ENCODE measurements at places on chromosomes 1 and 21.

DNA sequence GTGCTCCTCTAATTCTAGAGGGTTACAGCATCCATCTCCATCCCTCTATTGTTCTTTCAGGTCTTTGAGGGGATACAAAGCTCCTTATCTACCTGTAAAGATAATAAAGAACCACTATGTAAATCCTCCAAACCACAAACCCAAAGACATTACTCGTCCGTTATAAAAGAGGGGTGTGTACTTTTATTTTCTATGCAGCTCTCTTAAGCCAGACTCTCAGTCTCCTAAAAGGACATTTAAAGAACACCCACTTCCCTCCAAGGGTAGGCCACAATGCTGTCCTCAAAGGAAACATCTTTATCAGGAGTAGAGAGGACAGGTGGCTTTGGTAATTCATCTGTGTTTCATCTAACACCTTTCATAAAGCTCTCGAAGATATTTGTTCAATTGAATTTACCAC, 67.9 kb upstream of the DYNLT5 start:
- no peak overlapping the region for H3K4me3 ChIP-seq
- H3K4me1 ChIP-seq = no peaks in the 10 kb centered on the region
- no peak overlapping the region for H3K27ac ChIP-seq
- H3K36me3 ChIP-seq = no peaks in the 10 kb centered on the region
- no peaks in the 10 kb centered on the region for H3K27me3 ChIP-seq

DNA sequence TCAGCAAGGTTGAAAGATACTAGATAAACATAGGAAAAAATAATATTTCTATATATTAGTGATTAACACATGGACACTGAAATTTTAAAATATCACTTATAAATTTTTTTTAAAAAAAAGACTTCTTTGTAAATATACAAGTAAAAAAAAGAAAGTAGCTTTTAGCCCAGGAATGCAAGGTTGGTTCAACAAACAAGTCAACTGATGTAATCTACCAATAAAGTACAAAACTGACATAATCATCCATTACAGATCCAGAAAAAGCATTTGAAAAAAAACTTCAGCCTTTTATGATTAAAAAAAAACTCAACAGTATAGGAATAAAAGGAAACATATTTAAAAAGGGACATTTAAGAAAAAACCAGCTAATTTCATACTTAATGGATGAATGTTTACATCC, 48.4 kb downstream of the TRMT1L start:
- no peaks in the 10 kb centered on the region for H3K27me3 ChIP-seq
- no peaks in the 10 kb centered on the region for H3K4me1 ChIP-seq
- H3K36me3 ChIP-seq = no peaks in the 10 kb centered on the region
- H3K4me3 ChIP-seq = no peak overlapping the region
- DNase-seq = no peak

- no peaks in the 10 kb centered on the region for H3K27me3 ChIP-seq
- H3K4me1 ChIP-seq = peaks cover 4% of the 10 kb centered on the region
- no peaks in the 10 kb centered on the region for H3K36me3 ChIP-seq
- peak; percentile 17 for DNase-seq
- H3K4me3 ChIP-seq = no peak overlapping the region
Measured at GRCh38 chr1:111251570-111251969, 24.1 kb downstream of the CHI3L2 start.

DNA sequence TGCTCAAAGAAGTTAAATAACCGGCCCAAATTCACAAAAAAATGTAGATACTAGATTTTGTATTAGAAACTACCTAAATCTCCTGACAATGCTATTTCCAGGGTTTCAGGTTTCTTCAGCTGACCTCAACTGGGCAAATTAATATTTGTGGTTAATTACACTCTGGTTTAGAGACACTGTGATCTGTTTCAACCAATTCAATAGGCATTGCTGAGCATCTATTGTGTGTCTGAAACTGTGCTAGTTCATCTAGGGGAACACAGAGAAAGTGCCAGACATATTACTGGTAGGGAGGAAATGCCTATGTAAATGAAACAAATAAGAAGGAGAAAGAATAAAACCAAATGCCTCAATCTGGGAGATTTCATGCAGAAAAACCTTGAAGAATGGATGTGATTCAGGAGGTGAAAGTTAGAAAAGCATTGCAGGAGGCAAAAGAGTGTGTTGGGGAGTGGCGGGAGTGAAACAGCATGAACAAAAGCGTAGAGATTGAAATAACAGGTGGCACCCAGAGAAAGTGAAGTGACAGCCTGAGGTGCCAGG, 51.3 kb upstream of the IVNS1ABP start:
- H3K27me3 ChIP-seq = no peaks in the 10 kb centered on the region
- H3K27ac ChIP-seq = no peak overlapping the region
- no peaks in the 10 kb centered on the region for H3K36me3 ChIP-seq
- DNase-seq = no peak
- no peaks in the 10 kb centered on the region for H3K4me1 ChIP-seq
